Cerebellar cortex (tissue), 1 donor: ENCODE measurements at places on chromosomes 12 and 14.

DNA sequence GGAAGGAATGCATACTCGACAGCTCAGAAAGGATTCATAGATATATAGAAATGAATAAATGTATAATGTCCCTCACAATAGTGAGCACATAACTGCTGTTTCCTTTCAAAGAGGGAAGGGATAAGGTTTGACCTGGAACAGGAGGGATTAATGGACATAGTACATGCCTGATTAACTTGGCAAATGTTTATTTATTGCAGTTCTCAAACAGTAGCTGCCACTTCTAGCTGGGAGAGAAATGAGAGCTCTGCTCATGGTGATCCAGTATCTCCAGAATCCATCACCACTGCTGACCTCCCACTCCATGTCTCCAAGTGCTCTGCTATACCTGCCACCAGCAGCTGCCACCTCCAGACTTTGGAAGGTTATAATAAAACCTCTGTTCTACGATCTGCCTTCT is 108.1 kb downstream of the LRIG3 start:
- DNase-seq, result no peak

- DNase-seq, result no peak
Observed at GRCh38 chr12:119594399-119594730, 791 bp downstream of the TMEM233 start.

DNA sequence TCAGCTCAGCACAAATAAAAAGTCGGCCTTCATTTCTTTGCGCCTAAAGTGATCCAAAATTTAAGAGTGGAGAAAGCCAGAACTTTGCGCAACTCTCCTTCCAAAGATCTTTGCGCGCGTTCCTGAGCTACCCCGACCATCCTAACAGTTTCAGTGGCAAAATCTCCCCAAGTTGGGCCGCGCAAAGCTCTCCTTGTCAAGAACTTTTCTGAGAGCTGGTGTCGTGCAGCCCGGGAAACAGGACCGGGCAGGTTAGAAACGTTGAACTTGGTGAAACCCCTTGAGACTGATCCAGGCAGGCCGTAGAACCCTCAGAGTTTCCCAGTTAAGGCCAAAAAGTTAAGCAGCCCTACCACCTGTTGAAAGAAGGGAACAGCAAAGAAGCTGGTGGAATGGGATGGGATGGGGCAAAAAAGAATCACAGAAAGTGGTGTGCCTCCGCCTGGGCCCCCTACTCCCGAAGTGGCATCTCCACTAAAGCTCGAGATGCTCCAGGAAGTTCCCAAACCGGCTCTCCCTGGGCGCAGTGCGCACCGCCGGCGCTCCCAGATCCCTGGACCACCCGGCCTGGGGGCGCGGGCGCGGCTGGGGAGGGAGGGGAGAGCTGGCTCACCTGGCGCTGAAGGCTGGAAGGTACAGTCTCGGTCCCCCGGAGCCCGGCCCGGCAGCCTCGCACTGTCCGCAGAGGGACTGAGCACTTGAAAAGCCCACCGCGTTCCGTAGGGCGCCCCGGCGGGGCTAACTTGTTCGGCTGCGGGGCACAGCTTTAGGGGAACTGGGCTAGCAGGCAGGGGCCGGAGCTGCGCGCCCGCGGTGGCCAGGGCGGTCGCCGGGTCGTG is 768 bp downstream of the DBX2 start:
- no peak for DNase-seq

DNA sequence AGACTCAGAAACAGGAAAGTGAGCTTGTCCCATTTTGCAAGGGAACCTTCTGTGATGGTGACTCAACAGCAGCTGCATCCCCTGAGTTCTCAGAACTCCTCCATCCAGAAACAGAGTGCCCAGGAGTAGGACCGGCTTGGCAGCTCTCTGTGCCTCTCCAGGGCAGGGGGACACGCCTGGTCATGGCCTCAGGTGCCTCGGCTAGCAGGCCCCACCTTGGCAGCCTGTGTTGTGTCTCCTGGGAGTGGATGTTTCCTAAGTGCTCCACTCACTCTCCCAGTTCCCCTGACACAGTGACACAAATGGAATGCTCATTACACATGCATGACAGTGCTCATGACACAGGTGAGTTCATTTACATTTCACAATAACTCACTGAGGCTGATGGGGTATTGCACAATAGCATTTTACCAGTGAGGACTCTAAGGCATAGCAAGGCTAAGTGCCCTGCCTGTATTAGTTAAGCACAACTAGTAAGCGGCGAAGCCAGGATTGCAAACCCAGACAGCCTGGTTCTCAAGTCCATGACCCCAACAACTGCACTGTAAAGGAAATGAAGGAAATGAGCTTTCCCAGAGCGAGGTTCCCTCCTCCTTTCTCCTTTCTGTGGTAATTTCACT is 47.4 kb downstream of the CALM1 start:
- DNase-seq, result no peak

- DNase-seq, result peak; percentile 51
Observed at GRCh38 chr14:52131640-52132320, 62.9 kb upstream of the NID2 start.

DNA sequence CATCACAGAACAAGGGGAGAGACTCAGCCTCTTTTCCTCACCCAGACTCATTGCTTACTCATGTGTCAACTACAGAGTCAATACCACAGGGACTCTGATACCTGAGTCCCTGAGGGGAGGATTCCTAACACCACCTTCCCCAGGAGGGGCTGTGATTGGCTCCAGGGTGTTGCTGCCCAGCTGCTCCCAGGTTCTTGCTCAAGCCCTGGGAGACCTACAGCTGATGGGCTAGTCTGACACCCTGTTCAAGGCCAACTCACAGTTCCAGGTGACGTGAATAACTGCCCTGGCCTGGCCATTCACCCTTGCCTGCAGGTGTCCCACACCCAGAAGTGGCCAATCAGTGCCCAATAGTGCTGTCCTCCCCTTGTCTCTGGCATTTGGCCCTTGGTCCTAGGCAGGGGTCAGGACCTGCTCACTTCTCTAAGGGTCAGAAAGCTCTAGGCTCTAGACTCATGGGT is 8.6 kb downstream of the SPRYD4 start:
- no peak for DNase-seq

DNA sequence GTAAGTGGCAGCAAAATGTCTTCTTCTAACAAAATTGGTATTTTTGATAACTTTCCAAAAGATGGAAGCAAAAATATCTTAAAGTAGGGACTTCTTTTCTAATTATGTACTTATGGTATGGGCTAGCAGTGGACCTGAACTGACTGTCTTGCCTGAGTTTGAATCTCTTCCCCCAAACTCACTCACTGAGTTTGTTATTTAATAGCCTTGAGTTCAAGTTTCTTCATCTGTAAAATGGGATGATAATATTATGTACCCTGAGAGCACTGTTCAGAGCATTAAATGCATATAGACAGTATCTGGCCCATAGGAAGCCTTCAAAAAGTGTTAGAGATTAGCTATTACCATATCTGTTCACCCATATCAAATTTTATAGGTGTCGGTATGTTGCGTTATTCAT is 210.4 kb upstream of the NUDT4 start:
- no peak for DNase-seq

GRCh38 chr12:72271451-72272090 is 599 bp upstream of the TRHDE start:
- peak; percentile 73 for DNase-seq

- DNase-seq, result no peak
Observed at GRCh38 chr12:8696442-8697090, 1.2 kb upstream of the RIMKLB start.

DNA sequence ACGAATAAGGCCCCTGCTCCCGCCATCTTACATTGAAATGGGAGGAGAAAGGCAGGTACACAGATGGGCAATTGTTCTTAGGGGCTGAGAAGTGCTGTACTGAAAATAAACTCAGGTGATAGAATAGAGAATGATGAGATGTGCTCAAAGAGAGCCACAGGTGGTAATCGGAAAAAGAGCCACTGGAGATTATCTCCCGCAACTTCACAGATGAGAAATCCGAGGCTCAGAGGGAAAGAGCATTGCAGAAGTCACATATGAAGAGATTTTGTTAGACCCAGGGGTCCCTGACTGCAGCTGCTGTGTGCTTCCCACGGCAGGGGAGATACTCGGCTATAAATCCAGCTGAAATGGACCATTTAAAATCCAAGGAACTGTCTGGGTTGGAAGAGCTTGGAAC is 73.7 kb downstream of the PRIMA1 start:
- DNase-seq, result no peak

DNA sequence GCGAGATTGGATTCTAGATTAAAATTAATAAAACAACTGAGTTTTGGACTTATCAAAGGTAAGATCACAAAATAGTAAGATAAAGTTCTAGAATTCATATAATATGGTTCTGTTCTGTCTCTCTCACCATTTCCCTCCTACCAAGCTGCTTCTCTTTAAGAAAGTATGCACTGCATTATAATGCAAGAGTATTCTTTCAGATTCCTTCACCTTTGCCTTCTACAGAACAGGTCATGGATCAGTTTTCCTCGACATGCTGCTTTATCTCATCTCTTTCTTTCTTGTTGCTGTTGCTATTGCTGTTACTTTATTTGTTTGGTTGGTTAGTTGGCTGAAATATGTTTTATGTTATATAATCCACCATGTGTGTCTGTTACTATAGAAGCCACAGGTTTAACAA is 357.0 kb downstream of the NAV3 start:
- no peak for DNase-seq

DNA sequence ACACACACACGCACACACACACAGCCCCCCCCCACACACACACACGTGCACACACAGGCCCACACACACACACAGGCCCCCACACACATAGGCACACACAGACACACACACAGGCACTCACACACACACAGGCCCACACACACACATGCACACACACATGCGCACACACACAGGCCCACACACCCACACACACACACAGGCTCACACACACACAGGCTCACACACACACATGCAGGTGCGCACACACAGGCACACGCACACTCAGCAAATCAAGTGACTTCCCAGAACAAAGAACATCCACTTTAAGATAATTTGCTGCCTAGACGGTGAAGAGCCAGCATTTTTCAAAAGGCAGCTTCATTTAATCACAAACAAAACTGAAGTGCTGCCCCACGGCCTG is 78.5 kb upstream of the FBRSL1 start:
- DNase-seq, result no peak

DNA sequence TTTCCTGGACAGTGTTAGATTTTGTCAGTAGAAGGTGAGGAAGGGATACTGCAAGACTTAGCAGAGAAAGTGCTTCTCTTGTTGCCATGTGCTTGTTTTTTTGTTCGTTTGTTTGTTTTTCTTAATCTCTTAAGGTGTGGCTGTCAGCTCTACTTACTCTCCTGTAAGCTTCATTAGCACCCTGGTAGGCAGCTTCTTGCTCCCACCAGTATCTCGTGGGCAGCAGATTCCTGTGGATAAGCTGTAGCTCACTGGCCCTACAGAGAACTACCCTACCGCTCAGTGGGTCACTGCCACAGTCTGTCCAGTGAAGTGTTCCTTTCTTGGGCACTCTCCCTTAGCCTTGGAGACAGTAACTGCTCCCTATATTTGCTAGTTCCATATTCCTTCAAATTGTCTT is 30.1 kb downstream of the VRK1 start:
- DNase-seq, result no peak
